ENCODE measurements at places on chromosomes 4 and X.

DNA sequence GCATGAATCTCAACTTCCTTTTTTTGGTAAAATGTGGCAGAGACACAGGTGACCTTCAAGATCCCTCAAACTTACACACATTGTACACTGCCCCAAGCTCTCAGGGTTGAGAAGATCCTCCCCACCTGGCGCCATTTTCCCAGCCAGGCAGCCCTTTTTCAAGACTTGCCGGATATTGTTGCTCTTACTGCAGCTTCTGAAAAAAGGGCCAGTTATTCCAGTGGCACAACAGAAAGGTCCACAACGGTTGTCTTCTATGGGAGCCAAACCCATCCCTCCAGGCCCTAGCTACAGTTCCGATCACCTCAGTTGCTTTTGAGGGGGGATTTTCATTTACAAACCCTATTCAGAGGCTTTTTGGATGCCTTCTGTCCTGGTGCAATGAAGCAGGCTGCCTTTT lies 101.1 kb downstream of the CHIC2 start:
- no peak for DNase-seq

DNA sequence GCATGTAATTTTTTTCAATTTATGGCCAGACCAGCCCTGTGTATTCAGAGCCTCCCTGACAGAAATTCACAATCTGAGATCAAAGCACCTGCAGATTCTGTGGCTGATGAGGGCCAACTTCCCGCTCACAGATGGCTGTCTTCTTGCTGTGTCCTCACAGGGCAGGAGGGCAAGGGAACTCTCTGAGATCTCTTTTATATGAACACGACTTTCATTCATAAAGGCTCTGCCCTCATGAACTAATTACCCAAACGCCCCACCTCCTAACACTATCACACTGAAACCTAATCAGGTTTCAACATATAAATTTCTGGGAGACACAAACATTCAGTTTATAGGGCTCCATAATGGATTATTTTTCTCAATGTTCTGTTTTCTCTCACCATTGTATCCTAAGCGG lies 192.6 kb downstream of the NWD2 start:
- no peak for DNase-seq

DNA sequence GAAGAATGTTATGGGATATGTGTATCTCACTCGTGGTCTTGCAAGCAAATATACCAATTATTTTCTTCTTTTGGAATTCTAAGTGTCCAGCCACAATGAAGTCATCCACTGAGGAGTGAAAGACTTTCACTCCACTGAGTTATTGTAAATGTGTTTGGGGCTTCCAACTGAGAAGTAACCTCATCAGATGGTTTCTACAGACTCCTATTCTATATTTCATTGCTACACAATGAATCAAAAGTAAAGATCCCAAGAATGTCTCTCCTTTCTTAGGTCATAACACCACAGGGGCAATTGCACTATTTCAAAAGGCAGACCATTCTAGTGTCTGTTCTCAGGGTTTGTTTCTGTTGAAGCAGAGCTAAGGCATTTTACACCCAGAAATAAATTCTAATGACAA lies 12.3 kb upstream of the VCX2 start:
- no peak for DNase-seq

- DNase-seq: no peak
These were observed 108.0 kb upstream of the ZNF518B start for GRCh38 chr4:10565166-10565780.

- DNase-seq: no peak
These were observed 23.3 kb upstream of the LEF1 start for GRCh38 chr4:108192056-108192455.

- DNase-seq: no peak
These were observed 32.1 kb downstream of the HUWE1 start for GRCh38 chrX:53654376-53654775.

DNA sequence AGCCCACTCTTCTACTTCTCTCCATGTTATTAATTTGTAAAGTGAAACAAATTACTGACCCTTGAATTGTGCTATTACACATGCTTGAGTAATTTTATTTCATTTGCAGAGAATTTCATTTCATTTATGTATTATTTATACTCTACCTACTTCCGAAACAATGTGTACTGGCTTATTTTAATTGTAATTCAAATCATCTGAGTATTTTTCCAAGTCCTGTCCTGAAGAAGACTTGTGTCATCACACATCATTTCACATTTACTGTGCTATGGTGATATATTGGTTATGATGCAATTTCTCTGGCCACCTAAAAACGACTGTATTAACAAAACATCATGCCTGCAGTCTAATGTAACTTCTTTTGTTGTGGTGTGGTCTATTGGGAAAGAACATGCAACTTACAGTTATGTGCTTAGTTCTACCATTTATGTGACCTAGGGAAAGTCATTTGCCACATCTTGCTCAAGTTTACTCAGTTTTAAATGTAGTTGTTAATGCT lies 384.5 kb downstream of the RPA4 start:
- DNase-seq: no peak

Data from WERI-Rb-1 (cell line).